ENCODE measurements at places on chromosomes 5 and 9.

DNA sequence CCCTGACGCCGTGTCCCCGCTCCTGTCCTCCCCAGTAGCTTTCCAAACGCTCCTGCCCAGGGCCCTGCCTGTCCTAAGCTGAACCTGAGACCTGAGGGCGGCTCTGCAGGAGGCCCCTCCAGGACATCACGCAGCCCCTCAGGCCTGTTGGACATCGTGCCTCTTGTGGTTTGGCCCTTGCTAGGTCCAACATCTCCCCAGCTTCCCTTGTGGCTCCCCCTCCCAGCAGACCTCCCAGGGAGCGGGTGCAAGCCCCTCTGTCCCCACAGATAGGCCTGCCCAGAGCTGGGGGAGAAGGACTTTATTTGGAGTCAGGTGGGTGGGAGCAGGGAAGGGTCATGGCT is 4.1 kb downstream of the OBP2B start:
- DNase-seq, result no peak

GRCh38 chr5:175456105-175456742 is 12.2 kb upstream of the DRD1 start:
- DNase-seq, result no peak

DNA sequence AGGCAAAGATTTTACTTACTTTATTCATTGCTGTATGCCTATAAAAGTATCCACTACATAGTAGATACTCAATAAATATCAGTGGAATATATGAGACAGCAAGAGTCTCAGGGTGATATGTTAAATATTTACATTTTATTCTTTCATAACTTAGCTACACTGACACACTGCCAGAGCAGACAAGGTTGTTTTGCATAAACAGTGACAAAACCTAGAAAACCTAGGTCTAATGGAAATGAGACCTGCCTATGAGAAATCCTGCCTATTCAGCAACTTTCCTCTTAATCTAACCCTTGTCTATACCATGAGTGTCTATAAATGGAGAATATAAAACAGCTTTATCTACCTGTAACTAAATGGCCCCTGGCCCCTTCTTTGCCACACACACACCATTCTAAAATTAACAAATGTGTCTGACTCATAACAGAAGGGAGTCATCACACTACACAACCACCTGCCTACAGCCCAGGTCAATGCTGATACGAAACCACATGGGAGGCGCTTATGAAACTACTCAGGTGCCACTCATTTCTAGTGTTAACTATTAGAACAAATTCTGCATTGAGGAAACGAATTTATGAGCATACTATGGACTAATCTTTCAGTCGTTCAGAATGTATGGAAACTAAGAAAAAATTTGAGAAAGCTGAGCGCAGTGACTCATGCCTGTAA is 60.3 kb downstream of the UBAP2 start:
- peak; percentile 26 for DNase-seq

GRCh38 chr9:33125461-33125860 is 41.7 kb downstream of the B4GALT1 start:
- no peak for DNase-seq

- DNase-seq, result no peak
Observed at GRCh38 chr5:52065182-52065581, 681.9 kb downstream of the ISL1 start.

DNA sequence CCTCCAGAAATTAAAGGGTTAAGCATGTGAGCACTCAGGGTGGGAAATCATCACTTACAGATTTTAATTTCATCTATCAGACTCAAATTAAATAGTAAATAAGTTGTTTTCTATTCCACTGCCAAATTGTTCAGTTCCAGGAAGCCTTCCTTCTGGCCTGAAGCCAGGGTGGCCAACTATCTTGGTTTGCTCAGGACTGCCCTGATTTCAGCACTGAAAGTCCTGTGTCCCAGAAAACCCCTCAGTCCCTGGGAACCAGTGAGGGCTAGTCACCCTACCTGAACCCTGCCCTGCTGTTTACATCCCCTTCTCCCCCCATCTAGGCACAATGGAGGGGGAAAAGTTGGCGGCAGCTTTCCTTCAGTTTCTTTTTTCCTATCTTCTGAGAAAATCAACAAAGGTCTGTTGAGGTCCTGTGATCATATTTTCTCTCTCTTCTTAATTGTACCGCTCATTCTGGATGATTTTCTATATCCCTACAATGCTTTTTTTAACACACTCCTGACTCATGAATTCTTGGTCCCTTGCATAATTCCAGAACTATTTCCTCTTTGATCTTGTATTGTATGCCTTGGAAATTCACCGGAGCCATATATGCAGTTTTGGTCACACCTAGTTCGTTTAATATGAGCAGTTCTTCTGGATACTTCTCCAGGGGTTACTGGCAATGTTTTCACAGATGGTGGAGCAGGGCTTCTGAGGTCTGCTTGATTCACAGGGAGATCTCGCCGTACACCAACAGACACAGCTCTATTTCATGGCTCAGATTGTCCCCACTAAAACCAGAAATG is 103.8 kb downstream of the MAP1B start:
- no peak for DNase-seq

- no peak for DNase-seq
Observed at GRCh38 chr9:76906647-76906975, 697 bp upstream of the PRUNE2 start.

DNA sequence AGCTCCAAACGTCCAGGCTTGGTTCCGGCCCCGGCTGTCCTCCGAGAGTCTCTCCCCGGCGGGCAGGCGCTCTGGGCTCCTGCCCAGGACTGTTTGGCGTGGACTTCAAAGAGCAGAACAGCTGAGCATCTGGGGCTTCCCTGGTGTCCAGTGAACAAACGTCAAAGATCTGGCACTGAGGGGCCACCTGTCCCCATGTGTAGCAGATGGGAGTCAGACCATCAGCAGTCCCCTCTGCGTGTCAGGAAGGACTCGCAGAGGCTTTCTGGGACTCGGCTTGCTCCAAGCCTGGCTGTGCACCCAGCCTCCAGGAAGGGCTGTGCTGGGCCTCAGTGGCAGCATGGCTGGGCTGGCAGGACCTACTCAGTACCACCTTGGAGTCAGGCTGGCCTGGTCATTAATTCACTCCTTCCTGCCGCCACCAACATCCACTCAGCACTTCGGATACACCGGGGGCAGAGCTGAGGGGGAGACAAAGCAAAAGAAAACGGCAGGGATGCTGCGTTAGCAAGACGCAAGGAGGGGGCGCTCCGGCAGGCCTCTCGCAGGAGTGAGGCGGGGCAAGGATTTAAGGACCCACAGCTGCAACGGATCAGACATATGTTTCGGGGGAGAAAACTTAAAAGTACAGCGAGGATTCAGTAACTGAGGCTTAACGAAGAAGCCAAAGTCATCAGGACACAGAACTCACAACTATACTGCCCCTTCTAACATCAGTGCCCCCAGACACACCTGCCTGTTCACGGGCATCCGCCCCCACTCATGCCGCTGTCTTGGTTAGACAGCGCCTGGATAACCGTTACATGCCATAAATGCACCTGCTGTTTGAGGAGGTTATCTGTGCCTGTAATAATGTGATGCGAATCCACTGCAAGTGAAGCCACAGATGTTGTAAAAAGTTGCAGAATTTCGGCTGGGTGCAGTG is 164.5 kb upstream of the PHYKPL start:
- DNase-seq, result no peak

- DNase-seq, result no peak
Observed at GRCh38 chr9:129368444-129368978, 190.4 kb upstream of the IER5L start.

- DNase-seq, result no peak
Observed at GRCh38 chr5:159878988-159879471, 37.3 kb upstream of the ADRA1B start.

- DNase-seq, result no peak
Observed at GRCh38 chr5:43780586-43780985, 177.6 kb downstream of the NNT start.

DNA sequence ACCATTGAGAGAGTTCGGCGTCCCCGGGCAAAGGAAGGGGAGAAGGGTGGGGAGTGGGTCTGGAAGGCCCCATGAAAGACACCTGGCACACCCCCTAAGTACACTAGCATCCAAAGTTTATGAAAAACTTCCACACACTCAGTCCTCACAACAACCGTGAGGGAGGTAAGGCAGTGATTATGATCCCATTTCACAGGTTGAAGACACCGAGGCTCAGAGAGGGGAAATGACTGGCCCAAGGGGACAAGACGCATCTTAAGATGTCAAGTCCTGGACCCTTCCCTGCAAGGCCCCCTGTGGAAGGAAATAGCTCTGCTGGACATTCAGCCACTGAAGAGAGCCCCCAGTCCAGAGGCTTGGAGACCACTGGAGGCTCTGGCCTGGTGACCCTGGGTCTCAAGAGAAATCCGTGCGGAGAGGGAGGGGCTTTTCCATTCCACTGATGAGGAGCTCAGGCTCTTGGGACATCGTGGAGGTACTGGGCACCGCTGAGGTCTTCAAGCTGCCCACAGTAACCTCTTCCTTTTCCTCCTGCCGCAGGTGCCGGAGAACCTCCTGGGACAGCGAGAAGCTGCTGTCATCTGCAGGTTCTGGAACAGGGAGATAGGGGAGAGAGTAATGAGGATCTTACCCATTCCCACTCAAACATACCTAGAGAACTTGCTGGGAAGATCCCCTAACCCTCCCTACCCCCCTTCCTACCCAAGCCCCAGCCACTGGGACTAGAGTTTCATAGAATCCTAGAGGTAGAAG is 5.2 kb downstream of the SMIM33 start:
- DNase-seq, result no peak

DNA sequence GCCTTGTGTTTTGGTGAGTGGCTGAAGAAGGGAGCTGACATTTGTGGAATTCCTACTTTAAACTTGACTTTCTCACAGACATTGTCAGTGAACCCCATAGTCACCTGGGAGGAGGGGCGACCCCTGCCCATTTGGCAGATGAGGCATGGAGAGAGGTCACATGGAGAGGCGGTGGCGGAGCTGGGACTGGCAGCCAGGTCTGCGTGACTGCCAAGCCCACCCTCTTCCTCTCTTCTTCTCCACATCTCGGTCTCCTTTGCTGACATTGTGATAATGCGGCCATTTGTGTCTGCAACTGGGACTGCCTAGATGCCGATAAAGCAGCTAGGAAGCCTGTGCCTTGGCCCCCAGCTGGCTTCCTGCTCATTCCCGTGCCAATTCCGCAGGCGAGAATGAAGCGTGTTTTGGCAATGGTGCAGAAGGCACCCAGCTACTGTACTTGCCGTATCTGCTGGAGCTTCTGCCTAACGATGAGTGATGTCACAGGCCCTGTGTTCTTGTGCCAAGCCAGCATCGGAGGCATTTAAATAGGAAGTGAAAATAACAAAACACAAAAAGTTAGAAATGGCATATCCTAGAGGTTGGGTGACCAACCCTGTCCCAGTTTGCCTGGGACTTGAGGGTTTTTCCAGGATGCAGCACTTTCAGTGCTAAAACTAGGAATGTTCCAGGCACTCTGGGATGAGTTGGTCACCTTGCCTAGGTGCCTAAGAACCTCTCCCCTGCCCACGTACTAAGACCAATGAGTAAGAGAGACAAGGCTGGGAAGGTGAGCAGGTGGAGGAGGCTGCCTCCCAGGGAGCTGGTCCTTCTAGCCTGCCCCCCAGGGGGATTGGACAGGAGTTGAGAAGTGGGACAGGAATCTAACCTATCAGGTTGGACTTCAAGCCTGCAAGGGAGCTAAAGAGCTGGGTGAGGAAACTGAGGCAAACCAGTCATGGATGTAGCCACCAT is 23.6 kb downstream of the OLFML2A start:
- DNase-seq, result no peak

GRCh38 chr5:91049800-91050199 is 333.3 kb downstream of the ARRDC3 start:
- no peak for DNase-seq

DNA sequence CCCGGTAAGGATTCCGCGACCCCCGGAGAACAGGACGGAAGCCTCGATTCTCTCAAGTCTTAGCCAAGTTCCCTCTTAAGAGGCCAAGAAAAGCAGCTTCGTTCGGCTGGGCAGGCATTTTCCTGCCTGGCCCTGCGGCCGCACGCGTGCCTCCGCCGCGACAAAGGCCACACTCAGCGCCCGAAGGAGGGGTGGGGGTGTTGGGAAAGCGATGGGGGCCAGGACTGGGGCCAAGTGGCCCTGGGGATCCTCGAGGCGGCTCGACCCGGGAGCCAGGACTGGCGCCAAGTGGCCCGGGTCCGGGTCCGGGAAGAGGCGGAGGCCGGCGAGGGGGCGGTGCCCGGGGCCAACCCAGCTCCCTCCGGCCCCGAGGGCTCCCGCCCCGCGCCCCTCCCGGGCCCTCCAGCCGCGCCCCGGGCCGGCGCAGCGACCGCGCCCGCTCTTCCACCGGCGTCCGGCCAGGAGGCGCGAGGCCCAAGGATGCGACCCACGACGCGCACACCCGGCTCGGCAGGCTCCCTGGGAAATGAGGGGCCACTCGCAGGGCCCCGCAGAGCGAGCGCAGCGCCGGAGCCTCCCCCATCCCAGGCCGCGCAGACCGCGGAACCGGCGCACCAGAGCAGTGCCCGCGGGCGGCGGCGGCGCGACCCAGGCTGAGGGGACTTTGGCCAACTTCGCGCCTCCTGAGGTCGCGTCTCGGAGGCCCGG is 756 bp downstream of the VAV2 start:
- DNase-seq, result no peak

GRCh38 chr5:143676802-143677201 is 135.2 kb upstream of the HMHB1 start:
- DNase-seq, result no peak

- DNase-seq, result no peak
Observed at GRCh38 chr5:150075806-150076205, 10.5 kb downstream of the CSF1R start.

GRCh38 chr9:61666849-61667371 is 477.1 kb downstream of the SPATA31A7 start:
- no peak for DNase-seq

GRCh38 chr5:93891491-93892480 is 150.4 kb upstream of the POU5F2 start:
- DNase-seq, result no peak
